ENCODE measurements at places on chromosomes 5 and 9. TPM values are rescaled to one million over a fixed set of nuclear protein-coding genes. Genes with fewer than 3 reads are reported as not detected.

Gene PLAC8L1
- polyA plus RNA-seq, result 0.27 TPM

DNA sequence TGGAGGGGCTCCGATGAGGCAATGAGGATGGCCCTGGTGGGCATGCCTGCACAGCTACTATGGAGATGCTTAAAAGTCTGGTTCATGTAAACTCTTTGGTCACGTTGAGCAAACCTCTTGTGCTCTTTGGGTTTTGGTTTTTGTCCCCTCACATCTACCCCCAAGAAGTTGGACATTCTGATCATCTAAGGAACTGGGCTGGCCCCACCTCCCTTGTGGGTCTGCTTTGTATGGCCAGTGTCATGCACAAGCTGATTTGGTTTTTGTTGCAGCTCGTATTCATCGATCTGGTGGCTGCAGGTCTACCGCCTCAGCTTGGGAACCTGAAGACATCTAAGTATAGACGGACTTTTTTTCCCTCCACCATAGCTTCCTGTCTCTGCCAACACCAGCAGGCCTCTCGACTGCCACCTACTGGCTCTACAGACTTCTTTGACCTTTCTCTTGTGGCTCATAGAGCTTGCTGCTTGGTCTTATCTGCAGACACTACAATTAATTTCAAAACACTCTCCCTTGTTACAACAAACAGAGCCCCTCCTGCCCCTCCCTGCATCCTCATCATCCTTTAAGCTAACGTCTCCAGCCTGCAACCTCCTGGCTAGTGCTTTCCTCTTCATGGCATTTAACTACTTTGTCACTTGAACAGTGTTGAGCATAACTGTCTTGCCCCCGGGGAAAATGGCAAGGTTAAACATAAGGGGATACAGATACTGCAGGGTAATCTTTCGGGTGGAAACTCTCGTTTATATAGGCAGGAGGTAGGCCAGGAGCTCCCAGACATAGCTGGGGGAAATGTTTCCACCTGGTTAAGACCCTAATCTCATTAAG, 34.5 kb downstream of the TSTD2 start:
- DNase-seq, result peak; percentile 82

- peak; percentile 95 for DNase-seq
Observed at GRCh38 chr9:38047301-38048251, 21.5 kb downstream of the SHB start.

GRCh38 chr5:143761663-143762062, 50.3 kb upstream of the HMHB1 start:
- no peak for DNase-seq

- no peak for DNase-seq
Observed at GRCh38 chr5:159531554-159532105, 201.3 kb upstream of the IL12B start.

- no peak for DNase-seq
Observed at GRCh38 chr9:136203408-136204144, 1.4 kb downstream of the LHX3 start.

DNA sequence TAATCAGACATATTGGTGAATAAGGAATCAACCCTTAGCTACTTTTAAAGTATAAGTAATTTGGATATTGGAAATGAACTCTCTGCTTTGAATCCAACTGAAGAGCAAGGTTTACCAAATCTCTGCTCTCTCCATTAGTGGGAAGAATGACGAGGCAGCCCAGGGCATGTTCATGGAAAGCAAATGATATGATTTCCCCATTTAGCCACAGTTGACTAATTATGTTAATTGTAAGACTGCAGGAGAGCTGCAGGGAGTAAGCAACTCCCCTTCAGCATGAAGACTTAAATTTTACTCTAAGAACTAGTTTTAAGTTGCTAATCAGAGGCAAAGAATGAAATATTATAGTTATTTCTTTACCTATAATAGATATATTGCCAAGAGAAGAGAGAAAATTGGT, 194.3 kb upstream of the CD180 start:
- DNase-seq, result no peak

- peak; percentile 63 for DNase-seq
Observed at GRCh38 chr5:145509336-145510136, 325.6 kb downstream of the PRELID2 start.

Gene SELENOP
- polyA plus RNA-seq, result 0.55 TPM

DNA sequence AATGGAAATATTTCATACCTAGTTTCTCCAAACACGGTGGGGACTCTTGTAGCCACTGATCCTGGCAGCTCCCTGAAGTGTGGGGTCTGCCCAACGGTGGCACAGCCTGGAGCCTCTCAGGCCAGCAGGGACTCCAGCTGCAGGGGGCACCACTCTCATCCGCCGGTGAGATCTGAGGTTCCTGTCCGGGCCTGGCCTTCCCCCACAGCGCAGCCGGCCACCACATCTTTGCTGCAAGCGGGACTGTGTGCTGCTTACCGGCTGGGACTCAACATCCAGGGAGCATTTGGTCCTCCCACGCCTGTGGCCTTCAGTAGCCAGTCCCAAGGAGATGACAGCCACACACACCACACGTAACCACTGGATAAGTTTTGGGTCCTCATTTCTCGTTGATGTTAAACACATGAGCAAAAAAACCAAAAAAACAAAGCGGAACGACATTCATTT, 7.7 kb upstream of the NKX2-5 start:
- no peak for DNase-seq

Gene AQP7
- 0.07 TPM for polyA plus RNA-seq

- peak; percentile 82 for DNase-seq
Observed at GRCh38 chr5:79225026-79225425, 10.9 kb upstream of the JMY start.

Gene PAEP
- not detected for polyA plus RNA-seq

Gene C5orf47
- polyA plus RNA-seq, result not detected

DNA sequence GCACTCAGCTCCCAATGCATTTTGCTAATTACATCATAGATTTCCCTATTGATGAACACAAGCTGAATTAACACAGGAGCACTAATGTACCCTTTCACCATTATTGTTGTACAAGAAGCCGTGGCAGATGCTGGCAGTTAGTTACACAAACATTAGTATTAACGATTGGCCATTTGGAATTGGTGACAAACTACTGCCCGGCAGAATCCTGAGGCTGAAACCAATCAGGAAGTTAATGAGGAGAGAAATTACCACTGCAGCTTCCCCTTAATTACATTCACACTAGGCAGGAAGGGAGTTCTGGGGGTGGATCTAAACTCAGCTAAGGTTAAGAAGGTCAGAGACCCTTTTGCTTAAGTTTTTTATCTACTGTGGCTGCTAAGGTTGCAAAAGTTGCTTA, 9.6 kb upstream of the DMRT3 start:
- no peak for DNase-seq

Gene GPX3
- polyA plus RNA-seq, result 1.3 TPM

Gene PCDHB2
- 0.46 TPM for polyA plus RNA-seq

- DNase-seq, result peak; percentile 35
Observed at GRCh38 chr9:110691002-110691549, 22.5 kb downstream of the MUSK start.

GRCh38 chr9:81590688-81591087, 98.7 kb downstream of the TLE1 start:
- DNase-seq, result no peak

Gene SLC45A2
- 0.07 TPM for polyA plus RNA-seq

DNA sequence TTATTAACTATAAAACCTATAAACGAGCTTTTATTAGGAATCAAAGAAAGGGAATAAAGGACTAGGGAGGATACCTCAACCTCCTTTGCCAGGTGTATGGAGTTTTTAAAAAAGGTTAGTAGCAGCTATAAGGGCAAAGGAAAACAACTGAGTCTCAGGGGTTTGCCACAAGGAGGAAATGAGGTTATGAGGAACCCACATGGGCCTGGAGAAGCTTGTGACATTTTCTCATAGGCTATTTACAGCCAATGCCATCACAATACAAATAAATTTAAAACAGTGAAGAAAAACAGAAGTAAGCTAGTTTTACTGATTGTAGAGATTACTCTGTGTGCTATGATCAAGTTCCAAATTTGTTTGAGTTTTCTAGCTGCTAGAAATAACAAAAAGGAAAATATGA, 92.6 kb downstream of the CDKN2A start:
- DNase-seq, result no peak

GRCh38 chr5:168165977-168166376, 125.5 kb upstream of the WWC1 start:
- no peak for DNase-seq

GRCh38 chr5:173324115-173325001, 3.9 kb downstream of the STC2 start:
- peak; percentile 89 for DNase-seq

Gene SPATA31D4
- not detected for polyA plus RNA-seq

- DNase-seq, result peak; percentile 36
Observed at GRCh38 chr5:179699616-179700237, 960 bp downstream of the CANX start.

- DNase-seq, result no peak
Observed at GRCh38 chr9:72276429-72276828, 88.6 kb downstream of the ZFAND5 start.

DNA sequence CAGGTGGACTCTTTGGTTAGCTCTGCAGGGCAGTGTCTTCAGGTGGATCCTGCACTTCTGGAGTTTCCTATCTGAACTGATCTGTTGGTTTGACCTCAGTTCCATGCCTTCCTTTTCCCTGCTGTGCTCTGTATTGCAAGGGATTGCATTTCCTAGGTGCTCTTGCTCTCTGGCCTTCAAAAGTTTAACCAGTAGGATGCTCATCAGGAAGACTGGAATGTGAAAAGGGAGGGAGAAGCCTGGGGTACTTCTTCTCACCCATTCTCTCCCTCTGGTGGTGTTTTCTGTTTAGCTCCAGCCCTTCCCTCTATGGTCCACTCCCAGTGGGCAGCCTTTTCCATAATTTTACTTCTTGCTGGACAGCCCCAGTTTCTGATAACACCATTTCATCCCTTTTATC, 78.5 kb downstream of the ZNF618 start:
- no peak for DNase-seq

Gene PLPP7
- 1.2 TPM for polyA plus RNA-seq

DNA sequence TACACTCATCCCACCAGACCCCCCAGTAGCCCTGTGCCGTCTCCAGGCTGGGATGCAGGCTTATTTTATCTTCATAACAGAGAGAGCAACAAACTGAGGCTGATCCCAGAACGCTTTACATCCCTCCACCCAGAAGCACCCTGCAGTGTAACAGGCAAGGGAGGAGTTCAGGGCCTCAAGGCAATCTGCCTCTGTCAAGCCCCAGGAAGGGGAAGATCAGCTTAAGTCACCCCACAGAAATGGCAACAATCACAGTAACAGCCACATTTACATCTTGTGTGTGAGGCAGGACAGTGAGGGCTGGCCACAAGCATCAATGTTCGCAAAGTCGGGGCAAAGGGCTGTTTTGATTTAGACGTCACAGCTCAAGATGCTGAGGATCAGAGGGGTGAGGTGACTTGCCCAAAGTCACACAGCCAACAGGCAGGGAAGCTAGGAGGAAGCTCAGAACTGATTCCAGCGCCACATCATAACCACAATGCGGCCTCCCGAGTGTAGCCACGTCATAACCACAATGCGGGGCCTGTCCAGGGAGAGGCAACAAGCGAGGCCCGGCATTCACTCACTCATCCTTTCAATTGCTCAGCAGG, 14.4 kb downstream of the STK10 start:
- peak; percentile 65 for DNase-seq

GRCh38 chr9:130157079-130157478, 15.1 kb upstream of the NCS1 start:
- DNase-seq, result no peak

DNA sequence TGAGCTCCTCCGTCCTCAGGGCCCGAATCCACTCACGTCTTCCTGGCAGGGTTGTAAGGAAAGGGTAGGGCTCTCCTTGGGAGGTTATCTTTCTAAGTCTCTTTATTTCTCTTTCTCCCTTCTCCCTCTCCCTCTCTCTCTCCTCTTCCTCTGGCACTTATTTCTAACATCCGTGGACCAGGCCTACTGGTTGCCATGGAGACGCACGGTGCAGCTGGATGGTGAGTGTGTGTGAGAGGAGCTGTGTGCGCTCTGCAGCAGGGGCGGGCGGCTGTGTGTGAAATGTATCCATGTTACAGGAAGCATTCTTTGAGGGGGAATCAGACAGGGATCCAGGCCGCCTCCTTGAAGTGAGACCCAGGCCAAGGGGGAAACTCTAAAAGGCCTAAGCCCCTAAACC, 32.2 kb downstream of the PCDH1 start:
- peak; percentile 85 for DNase-seq

DNA sequence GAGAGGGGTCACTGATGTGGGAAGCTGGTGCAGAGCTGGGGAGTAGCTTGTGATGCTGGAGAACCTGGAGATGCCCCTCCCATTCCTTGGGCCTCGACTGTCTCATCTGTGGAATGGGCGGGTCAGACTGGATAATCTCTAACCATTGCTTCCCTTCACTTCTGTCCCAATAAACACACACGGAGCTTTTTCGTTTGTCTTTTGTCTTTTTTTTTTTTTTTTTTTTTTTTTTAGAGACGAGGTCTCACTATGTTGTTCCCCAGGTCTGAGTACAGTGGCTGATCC, 36.5 kb downstream of the ALG2 start:
- no peak for DNase-seq

DNA sequence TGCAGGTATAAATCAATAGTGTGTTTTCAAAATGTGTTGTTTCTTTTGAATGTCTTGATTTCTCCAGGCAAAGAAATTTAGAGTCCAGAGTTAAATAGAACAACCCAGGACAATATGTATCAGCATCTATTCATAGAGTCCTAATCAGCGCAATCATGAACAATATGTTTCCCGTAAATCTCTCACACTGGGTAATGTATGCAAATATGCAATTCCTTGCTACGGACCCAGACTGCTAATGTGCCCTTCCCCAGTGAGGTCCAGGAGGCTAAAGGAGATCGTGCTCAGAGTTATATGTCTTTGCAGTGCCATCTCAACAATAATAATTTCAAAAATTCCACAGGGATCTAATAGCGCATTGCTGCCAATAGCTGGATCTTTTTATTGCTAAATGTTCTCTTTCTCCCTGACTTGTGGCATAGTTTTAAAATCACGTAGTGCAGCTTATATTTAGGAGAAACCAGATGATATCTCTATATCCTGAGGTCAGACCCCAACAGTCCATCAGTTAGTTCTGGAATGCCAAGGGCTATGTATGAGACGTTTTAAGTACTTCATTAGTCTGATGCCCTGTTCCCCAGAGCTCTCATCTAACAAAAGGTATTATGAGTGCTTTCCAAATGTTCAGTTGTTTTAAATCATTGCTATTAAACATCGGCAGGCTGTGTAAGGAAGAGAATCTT, 145.1 kb downstream of the MARCHF11 start:
- no peak for DNase-seq

- no peak for DNase-seq
Observed at GRCh38 chr9:136494531-136495215, 11.8 kb upstream of the SEC16A start.

DNA sequence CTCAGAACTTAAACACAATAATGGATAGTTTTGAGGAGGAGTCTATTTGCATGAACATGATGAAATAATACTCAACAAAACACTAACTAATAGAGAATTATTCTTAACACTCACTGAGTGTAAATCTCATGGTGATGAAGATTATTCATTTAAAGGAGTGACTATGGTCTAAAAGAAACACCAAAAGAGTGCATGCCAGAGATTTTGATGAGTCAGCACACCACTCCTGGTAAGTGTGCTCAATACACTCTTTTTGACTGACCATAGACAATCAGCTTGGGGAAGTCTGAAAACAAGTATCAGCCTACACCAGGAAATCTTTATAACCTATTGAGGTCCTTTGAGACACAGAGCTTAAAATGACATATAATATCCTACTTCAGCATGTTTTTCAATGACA, 6.8 kb upstream of the FST start:
- DNase-seq, result no peak
